ENCODE measurements at places on chromosomes 5 and 9.
A peak's percentile ranks its signal among the peaks of the same experiment; 100 is the strongest.

- no peak for DNase-seq
These were observed 421.6 kb upstream of the PIK3R1 start for GRCh38 chr5:67793966-67794365.

GRCh38 chr9:131707733-131708157 is 32.1 kb downstream of the RAPGEF1 start:
- peak; percentile 64 for DNase-seq

DNA sequence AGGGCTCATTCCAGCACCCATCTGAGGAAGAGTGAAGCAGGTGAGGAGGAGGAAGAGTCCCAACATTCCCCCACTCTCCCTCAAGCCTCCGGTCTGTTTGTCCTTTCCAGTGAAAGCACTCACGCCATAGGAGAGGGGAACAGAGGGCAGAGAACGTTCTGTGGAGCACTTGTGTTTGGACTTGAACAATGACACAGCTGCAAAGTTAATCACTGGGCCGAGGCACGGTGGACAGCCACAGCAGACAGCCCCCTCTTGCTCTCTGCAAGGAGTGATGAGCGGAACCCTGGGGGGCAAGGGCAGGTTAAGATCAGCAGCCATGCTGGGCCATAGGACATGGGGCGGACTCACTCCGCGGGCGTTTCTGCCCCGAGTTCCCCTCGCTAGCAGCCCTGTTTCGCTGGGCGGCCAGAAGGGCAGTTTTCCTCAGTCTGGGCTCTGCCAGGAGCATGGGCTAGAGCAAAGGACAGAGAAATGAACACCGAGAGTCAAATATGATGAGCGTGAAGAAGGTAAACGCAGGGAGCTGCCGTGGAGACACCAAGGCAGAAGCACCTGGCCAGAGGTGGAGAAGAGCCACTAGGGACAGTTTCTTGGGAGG is 185.7 kb downstream of the GAPVD1 start:
- no peak for DNase-seq

- no peak for DNase-seq
These were observed 46.4 kb upstream of the EDIL3 start for GRCh38 chr5:84430863-84431663.

DNA sequence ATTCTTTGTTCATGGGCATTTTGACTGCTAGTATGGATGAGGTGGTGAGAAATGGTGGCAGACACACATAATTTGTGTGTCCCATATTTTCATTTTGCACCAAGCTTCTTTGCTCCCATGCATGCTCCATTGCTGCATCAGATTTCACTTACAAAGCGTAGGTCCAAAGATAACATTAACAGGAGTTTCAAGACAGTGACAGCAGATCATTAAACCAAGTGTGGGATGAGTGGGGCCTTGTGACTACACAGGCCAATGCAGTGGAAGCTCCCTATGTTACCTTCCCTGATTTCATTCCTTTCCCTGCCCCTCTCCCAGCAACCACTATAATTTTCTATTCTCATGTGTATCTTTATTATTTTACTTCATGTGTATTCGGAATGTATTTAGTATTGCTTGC is 142.0 kb downstream of the AOPEP start:
- DNase-seq = peak; percentile 32

- DNase-seq = peak; percentile 89
These were observed 355.3 kb downstream of the TMEM232 start for GRCh38 chr5:110371011-110371724.

DNA sequence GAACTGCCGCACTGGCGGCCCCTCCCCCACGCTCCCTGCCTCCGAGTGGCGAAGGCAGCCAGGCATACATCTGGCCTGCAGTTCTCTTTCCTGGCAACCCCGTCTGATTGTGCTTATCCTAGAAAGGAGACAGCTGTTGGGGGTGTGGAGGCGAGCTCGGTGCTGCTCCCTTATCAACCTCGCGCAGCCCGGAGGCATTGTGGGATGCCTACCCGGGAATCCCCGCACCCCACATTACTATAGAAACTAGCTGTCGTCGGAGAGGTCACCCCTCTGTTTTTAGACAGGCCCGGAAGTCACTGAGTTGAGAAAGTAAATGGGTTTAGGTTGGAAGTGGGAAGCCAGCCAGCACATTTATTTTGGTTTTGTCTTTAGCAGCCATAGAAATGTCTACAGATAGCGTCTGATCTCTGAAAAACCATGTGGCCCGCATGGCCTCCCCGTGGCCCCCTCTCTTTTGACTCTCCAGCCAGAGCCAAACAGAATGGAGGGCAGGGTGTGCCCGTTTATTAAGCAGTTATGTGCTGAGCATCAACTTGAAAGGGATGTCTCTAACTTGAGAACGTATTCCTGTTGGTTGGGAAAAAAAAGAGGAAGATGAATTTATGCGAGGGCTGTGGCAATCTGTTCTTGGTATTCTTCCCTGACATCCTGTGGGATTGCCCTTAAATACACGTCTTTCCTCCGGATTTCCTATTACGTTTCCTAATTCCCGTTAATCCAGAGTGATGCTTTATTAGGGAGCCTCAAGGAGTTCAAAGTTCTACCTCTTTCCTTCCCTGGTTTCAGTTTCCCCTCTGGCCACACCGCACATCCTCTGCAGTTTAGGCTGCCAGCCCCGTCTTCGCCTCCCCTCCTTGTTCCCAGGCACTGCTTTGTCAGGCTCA is 3.9 kb downstream of the STC2 start:
- peak; percentile 65 for DNase-seq

DNA sequence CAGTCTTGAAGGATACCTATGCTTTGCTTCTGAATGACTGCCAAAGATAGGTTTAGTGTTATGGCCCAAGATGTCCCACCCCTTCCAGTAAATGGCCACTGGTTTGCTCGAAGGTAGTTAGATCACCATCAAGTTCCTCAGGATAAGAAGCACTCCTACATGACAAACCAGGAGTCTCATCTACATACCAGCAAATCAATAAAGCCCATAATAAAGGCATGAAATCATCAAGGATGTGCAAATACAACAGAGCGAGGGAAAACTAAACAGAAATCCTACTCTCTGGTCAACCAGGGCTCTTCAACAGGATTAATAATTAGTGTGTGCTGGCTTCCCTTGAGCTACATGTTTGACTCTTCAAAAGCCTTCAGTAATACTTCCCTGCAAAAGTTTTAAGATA is 141.0 kb downstream of the LHFPL2 start:
- DNase-seq = peak; percentile 67

Measured in kidney tubule cell (primary cell).